CD8-positive, alpha-beta memory T cell (primary cell): ENCODE measurements at places on chromosomes 11 and 22. TPM values are rescaled to one million over a fixed set of nuclear protein-coding genes. Genes with fewer than 3 reads are reported as not detected.

Gene AKIP1
- 24.0 TPM for total RNA-seq

- no peak for DNase-seq
Measured at GRCh38 chr22:19138217-19139000, 6.0 kb downstream of the ESS2 start.

- no peak for DNase-seq
Measured at GRCh38 chr22:30882184-30882717, 86.3 kb downstream of the MORC2 start.

GRCh38 chr22:50694099-50694605 lies 21.5 kb downstream of the SHANK3 start:
- DNase-seq = no peak

DNA sequence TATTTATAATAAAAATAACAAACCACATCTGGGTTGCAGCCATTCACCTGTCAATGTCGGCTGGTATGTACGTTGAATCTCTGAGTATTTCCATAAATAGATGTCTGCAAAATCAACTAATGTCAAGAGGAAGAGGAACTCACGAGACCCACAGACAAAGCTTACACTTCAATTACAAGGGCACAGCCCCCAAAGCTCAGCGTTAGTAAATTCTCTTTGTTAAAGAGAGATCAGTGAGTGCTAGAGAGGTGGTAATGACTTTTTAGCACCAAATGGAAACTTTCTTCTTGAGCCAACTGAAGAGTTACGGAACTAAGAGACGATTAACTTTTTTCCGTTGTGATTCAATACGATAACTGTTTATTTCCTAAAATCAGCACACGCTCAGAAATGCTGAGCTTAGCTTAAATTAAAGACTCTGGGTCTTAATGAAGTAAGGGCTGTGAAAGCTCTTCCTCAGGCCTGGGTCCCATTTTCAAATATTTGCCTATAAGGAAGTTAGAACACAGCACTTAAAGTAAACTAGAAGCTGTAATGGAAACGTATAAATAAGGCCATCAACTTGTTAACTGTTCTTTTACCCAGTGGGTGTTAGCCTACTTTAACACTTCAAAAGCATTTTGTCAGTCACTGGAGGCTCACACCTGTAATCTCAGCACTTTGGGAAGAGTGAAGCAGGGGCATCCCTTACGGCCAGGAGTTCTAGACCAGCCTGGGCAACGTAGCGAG lies 22.8 kb upstream of the TFIP11 start:
- no peak for DNase-seq
